Fibroblast of skin of back (primary cell): ENCODE measurements at places on chromosomes 5 and 9.

GRCh38 chr5:145450286-145450885, 384.8 kb downstream of the PRELID2 start:
- DNase-seq, result no peak

DNA sequence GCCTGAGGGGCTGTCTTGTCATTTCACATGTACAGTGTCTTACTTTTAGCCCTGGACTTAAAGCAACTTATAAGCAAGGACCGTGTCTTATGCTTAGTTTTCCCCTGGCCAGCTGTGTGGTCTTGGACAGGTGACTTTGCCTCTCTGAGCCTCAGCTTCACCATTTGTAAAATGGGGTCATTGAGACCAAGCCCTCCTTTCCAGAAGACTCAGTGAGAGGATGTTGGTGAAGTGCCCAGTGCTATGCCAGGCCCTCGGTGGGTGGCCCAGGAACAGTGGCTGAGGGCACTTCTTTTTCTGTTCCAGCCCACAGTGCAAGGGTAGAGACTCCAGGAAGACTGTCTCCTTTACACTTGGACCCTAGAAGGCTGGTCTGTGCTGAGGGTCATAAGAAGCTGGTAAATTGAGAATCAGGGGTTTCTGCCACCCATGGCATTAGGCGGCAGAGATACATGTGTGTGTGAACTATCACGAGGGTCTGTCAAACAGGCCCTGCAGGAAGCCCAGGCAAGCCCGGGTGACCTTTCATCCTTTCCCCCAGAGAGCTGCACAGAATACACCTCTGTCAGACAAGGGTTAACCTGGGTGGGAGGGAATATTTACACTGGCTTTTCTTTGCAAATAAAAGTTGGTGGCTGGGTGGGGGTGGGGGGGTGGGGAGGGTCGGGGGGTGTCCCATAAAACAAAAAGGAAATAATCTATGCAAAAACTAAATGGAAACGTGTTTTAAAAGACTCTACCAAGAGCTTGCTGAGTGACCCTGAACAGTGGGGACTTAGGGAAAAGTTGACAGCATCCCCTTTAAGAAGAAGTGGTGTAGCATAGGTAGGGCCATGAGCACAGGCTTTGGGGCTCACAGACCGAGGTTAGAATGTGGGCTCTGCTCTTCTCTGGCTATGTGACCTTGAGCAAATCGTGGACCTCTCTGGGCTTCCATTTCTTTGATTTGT, 20.4 kb upstream of the KIF12 start:
- DNase-seq, result no peak

DNA sequence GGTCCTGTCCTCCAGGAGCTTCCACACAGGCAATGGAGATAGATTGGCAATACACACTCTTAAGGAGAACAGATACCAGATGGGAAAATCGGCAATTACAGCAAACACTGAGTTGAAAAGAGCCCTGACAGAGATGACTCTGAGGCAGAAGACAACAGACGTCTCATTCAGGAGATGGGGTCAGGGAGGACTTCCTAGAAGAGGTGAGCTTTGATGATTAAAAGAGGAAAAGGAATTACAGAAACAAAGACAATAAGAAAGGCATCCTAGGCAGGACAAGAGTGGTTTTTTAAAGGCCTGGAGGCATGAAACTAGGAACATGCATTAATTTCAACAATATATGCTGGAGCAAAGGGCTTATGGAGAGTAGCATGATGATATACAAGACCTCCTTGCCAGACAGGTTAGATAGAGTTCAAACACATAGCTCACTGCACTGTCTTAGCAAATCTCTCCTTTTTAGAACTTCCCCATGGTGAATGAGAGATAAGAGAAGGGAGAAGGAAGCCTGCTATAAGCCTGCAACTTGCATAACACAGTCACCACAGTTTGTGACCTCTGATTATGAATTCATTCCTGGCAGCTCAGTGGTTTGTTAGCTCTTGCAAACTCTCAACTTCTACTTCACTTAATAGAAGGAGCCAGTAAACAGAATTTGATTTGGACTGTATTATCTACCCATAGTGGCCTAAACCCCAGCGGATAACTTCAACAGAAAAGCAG, 48.5 kb downstream of the SIL1 start:
- DNase-seq, result no peak

- no peak for DNase-seq
Observed at GRCh38 chr5:61951295-61951694, 354.7 kb upstream of the KIF2A start.

DNA sequence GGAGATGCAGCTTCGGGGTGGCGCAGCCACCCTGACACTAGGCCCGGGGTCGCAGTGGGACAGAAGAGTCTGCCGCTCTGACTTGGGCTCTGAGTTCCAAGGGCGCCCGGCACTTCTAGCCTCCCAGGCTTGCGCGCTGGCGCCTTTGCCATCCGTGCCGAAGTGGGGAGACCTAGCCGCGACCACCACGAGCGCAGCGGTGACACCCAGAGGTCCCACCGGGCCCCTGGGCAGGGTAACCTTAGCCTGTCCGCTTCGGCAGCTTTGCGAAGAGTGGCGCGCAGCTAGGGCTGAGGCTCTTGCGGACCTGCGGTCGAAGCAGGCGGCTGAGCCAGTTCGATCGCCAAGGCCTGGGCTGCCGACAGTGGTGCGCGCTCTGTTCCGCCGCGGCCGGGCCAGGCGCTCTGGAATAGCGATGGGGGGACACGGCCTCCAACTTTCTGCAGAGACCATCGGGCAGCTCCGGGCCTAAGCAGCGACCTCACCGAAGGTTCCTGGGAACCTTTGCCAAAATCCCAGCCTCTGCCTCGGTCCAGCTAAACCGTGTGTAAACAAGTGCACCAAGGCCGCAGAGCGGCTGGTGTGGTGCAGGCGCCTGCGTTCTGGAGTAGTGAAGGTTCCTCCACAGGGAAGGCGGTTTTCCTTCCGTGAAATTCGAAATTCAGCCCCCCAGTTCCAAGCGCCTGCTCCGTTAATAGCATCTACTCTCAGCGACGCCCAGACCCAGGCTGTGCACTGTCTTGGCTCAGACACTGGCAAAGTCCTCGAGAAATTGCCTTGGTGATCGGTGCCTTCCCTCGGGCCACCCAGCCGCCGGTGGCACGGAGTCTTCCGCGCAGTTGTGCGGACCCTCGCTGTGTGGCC, 7.4 kb downstream of the TLX3 start:
- no peak for DNase-seq

GRCh38 chr5:157828105-157828943, 30.6 kb downstream of the CLINT1 start:
- DNase-seq, result peak; percentile 17

- DNase-seq, result peak; percentile 89
Observed at GRCh38 chr9:108565651-108566378, 290.0 kb downstream of the ACTL7B start.

- no peak for DNase-seq
Observed at GRCh38 chr5:191036-191948, at the start of gene LRRC14B. Gene LRRC14B (plus strand): TSS chr5:191495. CDS start chr5:191539, 44 bp downstream.

GRCh38 chr9:84325347-84325973, 15.1 kb downstream of the SLC28A3 start:
- DNase-seq, result peak; percentile 28

GRCh38 chr5:177256296-177256695, 47.2 kb downstream of the RAB24 start:
- DNase-seq, result no peak

DNA sequence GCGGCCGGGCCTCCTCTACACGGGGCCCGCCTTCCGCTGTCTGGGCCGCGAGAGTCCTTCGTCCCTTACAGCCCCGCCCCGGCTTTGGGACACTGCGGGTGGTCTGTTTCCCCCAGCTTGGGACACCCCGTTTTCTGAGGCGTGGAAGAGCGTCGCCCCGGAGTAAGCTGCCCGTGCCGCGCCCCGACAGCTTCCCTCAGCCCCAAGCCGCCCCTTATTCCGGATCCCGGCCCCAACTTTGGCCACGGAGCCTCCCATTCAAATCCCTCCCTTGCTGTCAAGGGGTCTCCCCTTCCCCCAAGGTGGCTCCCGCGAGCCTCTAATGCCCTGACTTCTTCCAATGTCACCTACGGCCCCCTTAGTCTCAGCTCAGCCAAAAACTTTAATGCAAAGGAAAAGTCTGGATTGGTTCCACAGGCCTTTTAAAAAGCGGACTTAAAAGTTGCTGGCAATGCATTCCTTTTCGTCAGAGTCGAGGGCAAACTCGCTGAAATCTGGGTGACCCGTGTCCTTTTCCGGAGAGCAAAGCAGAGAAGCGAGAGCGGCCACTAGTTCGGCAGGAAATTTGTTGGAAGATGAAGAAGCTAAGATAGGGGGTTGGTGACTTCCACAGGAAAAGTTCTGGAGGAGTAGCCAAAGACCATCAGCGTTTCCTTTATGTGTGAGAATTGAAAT, 19.8 kb downstream of the EXOSC2 start:
- peak; percentile 56 for DNase-seq

DNA sequence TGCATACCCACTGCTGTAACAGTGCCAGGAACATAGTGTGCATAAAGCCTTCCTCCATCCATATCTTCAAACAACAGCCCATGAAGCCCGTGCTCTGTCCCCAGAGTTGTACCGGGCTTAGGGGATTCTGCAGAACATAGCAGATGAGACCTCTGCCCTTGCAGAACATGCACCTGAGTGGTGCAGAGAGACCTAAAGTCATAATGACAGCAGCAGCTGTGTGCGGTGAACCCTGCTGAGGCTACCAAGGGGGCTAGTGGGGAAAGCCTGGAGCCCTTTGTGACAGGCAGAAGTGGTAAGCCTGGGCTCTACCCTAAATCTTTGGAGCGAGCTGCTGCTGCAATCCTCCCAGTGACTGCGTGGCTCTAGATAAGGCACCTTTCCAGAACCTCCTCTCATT, 32.2 kb upstream of the BRD3 start:
- no peak for DNase-seq

- no peak for DNase-seq
Observed at GRCh38 chr5:32231241-32231640, 57.1 kb upstream of the GOLPH3 start.

DNA sequence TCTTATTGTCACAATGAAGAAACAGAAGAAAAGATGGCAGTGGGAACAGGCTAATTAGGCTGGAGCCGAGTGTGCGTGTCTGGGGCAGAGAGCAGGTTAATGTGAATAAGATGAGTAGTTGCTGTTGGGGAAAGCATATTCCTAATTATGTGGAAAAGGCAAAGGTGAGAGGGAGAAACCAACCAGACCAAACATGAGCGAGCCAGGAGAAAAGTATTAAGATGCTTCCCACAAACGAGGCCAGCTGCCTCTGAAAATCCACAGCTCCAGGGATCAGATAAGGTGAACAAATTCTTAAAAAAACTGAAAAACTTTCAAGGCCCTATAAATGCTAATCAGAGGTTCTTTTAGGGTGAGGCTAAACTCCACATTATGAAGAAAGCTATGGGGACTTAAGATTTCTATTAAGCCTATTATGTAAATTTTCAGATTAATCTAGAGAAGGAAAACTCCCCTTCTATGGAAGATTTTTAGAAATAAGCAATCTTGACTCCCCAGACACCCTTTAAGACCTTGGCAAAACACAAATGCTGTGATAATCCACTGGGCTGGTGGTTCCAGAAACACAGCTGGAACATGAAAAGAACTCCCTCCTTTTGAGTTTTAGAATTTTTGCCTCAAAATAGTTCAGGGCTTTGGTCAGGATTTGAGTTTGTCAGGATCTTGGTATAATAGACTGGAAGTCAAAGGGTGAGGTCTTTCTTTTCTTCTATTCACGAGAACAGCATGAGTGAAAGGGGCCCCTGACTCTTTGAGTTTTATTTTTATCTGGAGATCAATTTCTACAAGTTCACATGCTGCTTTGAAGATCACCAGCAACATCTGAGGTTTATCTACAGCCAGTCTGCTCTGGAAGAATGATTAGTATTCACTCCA, 238.1 kb downstream of the SPOCK1 start:
- DNase-seq, result no peak

GRCh38 chr5:53597894-53598293, 37.5 kb downstream of the NDUFS4 start:
- no peak for DNase-seq

- DNase-seq, result peak; percentile 98
Observed at GRCh38 chr5:154368041-154368800, 77.6 kb upstream of the SAP30L start.

GRCh38 chr9:33867747-33868439, 50.9 kb downstream of the UBE2R2 start:
- peak; percentile 32 for DNase-seq
